Fibroblast of lung (primary cell): ENCODE measurements at places on chromosomes 12 and 14. TPM values are rescaled to one million over a fixed set of nuclear protein-coding genes. Genes with fewer than 3 reads are reported as not detected.

Gene DEGS2
- total RNA-seq, result under 0.01 and 0.26 TPM in 2 replicates

Gene KIF26A
- total RNA-seq, result under 0.01 and 2.0 TPM in 2 replicates

Gene GPR162
- 11.1 and 11.8 TPM in 2 replicates for total RNA-seq

Gene FSCB
- not detected in 2 replicates for total RNA-seq

Gene PTHLH
- 0.26 and 1.8 TPM in 2 replicates for total RNA-seq

Gene LRCOL1
- 0.17 TPM in 1 of 2 replicates, not detected in the other for total RNA-seq

Gene TBX3
- 39.5 and 66.4 TPM in 2 replicates for total RNA-seq

Gene ZDHHC22
- total RNA-seq, result not detected in 2 replicates

Gene OVCH1
- 0.51 and 1.2 TPM in 2 replicates for total RNA-seq

Gene C3AR1
- 0.17 TPM in 1 of 2 replicates, not detected in the other for total RNA-seq
